Osteoblast (primary cell): ENCODE measurements at places on chromosomes 2 and 18. TPM values are rescaled to one million over a fixed set of nuclear protein-coding genes. Genes with fewer than 3 reads are reported as not detected.

COLEC12 gene
- total RNA-seq, result 38.0 and 56.9 TPM in 2 replicates

- no peak for DNase-seq
Observed at GRCh38 chr2:173891315-173892037, 73.7 kb downstream of the SP3 start.

GRCh38 chr2:39685126-39685525 is 19.4 kb downstream of the TMEM178A start:
- no peak for DNase-seq

- no peak for DNase-seq
Observed at GRCh38 chr2:155836439-155836838, 496.1 kb downstream of the NR4A2 start.

GRCh38 chr2:240968731-240969624 is 29.4 kb upstream of the SNED1 start:
- DNase-seq, result no peak

DNA sequence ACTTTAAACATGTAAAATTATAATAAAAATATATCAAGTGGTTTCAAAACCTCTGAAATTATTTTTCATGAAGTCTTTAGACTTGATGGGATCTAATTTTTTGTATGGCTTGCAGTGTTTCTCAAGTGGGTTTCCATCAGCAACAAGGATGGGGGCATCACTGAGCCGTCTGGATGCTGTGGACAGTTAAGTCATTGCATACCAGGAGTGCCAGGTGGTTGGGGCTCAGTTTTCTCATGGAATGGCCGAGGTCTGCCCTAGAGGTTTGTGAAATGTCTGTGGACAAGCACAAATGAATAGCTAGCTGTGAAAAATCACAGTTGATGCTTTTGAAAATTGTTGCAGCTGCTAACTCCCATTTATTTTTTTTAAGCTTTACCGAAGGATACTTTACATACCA is 1.7 kb downstream of the PRELID3A start:
- DNase-seq, result peak; percentile 87

DNA sequence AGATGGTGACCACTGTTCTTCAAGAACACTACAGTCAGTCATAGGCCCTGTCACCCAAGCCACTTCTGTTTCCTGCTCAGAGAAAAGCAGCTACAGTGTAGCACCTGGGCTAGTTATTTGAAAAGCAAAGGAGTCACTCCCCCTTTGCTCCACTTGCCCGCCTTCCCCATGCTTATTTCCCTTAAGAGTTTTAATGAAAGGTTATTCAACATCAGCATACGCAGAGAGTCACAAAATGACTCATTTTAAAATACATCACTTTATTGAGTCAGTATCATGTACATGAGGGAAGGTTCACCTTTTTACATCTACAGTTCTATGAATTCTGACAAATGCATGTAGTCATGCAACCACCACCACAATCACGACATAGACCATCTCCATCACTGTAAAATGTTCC is 71.3 kb downstream of the TNFRSF11A start:
- DNase-seq, result no peak

DNA sequence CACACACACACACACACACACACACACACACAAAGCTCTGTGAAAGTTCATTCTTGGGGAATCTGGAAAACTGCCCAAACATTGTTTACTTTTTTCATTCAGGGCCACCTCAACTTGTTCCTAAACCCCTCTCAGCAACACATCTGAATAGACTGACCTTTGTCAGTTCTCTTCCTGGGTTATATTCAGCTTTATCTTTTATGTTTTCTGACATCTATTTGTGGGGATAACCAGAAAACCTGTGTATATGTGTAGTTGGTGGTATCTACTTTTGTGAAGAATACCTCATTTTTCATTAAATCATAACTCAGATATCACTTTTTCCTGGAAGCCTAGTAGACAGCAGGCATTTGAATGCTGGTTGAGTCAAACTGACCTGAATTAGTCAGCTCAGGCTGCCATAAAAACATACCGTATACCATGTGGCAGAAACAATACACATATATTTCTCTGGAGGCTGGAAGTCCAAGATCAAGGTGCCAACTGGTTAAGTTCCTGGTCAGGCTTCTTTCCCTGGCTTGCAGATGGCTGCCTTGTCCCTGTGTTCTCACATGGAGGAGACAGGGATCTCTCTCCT is 11.0 kb upstream of the RNF144A start:
- DNase-seq, result no peak

OSR1 gene
- 15.2 and 20.9 TPM in 2 replicates for total RNA-seq

DNA sequence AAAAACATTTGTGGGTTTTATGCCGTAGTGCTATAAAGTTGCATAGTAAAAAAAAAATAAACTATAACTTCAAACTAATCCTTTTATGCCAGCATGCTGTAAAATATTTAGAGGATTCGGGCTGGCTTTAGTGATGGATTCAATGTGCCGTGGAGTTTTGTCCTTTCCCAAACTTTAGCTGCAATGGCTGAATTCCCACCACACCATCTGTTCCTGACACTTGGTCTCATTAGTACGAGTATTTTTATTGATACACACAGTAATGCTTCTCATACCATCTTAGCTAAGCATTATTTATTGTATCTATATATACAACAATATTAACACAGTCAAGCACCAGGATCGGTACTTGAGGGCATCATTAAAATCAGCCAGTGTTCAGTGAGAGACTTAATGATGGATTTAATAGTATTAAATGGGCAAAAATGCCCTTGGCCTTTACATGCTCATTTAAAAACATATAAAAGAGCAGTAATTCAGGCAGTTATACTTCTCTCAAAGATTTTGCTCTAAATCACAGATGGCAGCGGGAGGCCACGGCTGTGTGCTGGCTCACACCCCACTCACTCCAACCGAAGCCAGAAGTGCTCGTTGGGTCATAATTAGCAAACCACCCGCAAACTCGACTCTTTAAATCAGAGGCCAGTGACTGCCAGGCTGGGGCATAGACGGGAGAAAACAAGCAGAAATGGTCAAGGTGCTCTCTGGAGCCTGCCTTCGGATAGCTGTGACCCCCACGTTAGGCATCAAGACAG is 297.0 kb upstream of the REV1 start:
- peak; percentile 9 for DNase-seq

DNA sequence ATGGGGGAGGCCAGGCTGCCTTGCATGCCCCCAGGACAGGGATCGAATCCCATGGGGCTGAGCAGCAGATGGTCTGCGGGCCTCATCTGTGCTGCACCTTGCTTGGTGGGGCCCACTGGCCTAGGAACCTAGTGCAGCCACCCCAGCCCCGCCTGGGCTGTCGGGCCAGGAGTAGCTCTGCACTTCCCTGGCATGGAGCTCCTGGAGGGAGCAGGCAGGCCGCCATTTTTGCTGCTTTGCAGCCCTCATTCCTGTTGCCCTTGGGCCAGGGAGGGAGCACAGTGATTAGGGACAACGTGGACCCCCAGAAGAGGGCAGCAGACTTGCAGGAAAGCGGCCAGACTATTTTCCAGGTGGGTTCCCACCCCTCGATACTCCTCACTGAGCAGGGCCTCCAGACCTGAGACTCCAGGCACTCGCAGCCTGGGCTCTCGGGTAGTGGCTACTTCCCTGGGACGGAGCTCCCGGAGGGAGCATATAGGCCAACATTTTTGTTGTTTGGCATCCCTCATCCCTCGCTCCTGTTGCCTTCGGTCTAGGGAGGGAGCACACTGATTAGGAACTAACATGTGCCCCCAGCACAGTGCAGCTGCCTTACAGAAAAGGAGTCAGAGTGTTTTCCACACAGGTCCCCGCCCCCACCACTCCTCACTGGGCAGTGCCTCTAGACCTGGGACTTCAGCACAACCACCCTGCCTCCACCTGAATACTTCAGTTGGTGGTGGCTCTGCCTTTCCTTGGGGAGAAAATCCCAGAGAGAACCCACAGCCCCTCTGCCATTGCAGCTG is 99.5 kb downstream of the MAIP1 start:
- DNase-seq, result no peak
